ENCODE measurements at places on chromosomes 6 and 20.
A peak's percentile ranks its signal among the peaks of the same experiment; 100 is the strongest.

- no peak for DNase-seq
These were observed at the start of gene ECT2L for GRCh38 chr6:138795809-138796603. TSS of gene ECT2L (plus strand) at chr6:138796087. CDS start at chr6:138813275, 17,188 bp downstream.

GRCh38 chr20:37796121-37796520, 102.3 kb downstream of the CTNNBL1 start:
- DNase-seq = no peak

DNA sequence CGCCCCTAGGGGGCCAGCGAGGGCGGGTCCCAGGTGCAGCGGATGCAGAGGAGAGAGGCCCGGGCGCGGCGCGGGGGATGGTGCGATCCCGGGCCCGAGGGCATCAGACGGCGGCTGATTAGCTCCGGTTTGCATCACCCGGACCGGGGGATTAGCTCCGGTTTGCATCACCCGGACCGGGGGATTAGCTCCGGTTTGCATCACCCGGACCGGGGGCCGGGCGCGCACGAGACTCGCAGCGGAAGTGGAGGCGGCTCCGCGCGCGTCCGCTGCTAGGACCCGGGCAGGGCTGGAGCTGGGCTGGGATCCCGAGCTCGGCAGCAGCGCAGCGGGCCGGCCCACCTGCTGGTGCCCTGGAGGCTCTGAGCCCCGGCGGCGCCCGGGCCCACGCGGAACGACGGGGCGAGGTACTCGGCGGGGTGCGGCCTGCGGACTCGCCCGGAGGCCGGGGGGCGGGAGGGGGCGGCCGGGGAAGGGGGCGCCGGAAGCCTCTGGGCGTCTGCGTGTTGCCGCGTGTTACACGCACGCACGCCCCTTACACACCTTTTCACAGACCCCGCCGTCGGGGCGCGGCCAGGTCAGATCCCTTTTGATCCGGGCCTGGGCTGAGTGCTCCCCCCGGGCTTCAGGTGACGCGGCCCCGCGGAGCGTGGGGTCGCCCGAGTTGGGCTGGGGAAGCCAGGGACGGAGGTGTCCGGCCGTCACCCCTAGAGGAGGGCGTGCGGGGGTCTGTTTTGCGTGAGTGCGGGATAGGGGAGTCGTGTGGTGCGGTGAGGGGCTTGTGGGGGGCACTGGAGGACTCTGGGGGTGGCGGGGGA, 412 bp downstream of the TRIB3 start:
- DNase-seq = peak; percentile 71

- DNase-seq = no peak
These were observed 15.3 kb downstream of the RSPO4 start for GRCh38 chr20:986733-987355.

GRCh38 chr6:141033101-141033500, 1099.6 kb upstream of the GJE1 start:
- DNase-seq = no peak

- no peak for DNase-seq
These were observed 563.5 kb upstream of the AGPAT4 start for GRCh38 chr6:161837449-161837735.

- DNase-seq = no peak
These were observed 70.1 kb upstream of the AFDN start for GRCh38 chr6:167756597-167756996.

DNA sequence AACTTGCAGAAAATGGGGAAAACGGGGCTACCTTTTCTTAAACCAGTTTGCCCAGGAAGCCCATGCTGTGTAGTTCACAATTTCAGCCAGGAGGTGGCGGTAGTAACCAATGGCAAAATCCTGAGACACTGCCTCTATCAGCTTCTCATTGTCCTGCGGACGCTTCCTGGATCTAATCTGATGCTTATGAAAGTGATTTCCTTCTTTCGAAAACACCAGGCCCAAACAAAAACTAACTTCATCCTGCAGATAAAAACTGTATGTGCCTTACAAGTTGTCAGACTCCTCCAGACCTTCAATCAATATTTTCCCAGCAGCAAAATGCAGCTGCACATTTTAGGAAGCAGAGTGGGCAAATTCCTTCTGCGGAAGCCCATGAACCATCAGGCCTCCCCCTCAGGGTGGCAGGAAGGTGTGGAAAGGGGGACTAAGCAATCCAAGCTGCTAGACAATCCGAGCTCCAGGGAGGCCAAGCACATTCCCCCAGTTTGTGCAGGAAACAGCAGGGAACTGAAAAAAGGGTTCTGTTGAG, 88.5 kb downstream of the LY86 start:
- DNase-seq = peak; percentile 47

GRCh38 chr6:97195117-97195516, 87.9 kb downstream of the MMS22L start:
- DNase-seq = no peak

DNA sequence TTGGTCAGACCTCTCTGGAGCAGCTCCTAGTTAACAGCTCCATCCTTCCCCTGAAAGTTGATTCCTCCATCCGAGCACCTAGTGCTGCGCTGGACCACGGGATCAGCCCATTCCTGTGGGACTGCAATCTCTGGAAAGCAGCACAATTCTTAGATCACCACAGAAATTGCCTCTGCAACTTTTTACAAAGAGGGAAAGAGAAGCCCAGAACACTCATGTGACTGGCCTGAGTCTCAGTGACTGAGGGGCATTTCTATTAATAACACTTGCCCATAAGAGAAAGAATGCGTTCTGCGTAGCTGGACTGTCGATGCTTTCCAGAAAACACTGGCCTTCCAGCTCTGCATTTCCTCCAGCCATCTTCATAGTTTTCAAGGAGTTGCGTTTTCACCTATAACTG, 18.3 kb downstream of the MPC1 start:
- DNase-seq = no peak

DNA sequence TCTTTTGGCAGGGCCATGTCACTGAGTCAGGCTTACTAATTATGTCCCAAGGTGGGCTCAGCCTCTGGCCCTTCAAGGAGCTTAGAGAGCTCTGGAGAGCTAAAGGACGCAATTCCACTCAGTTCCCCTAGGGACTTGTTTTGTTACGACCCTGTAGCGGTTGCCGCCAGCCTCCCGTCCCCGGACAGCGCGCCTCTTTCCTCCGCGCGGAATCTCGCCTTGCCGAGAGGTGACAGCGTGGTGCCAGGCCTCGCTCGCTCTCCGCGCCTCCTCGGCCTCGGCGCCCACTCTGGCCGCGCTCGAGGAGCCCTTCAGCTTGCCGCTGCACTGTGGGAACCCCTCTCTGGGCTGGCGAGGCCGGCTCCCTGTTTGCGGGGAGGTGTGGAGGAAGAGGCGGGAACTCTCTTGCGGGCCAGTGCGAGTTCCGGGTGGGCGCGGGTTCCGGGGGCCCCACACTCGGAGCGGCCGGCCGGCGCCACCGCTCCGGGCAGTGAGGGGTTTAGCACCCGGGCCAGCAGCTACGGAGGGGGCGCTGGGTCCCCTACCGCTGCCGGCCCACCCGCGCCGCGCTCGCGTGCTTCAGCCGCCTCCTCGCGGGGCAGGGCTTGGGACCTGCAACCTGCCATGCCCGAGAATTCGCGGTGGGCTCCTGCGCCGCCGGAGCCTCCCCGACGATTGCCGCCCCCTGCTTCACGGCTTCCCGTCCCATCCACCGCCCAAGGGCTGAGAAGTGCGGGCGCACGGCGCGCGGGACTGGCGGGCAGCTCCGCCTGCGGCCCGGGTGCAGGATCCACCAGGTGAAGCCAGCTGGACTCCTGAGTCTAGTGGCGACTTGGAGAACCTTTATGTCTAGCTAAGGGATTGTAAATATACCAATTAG, 9.9 kb upstream of the ZNF311 start:
- DNase-seq = no peak

- no peak for DNase-seq
These were observed 713 bp downstream of the WFDC9 start for GRCh38 chr20:45630371-45630770.

DNA sequence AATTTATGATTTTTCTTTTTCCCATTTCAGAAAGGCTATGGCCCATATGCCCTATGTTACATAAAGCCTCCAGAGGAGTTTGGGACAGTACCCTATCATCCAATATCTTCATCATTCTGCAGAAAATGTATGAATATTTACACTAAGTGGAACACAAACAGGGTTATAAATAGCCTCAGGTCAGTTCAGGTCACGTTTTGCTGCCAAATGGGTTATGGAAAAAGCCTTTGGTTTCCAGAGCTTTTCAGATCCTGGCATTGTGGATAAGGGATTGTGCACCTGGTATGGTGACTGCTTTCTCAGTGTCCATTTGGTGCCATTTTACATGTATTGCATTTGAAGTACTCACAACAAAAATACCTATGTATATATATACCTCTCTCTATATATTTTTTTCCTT, 29.4 kb downstream of the UTRN start:
- no peak for DNase-seq

DNA sequence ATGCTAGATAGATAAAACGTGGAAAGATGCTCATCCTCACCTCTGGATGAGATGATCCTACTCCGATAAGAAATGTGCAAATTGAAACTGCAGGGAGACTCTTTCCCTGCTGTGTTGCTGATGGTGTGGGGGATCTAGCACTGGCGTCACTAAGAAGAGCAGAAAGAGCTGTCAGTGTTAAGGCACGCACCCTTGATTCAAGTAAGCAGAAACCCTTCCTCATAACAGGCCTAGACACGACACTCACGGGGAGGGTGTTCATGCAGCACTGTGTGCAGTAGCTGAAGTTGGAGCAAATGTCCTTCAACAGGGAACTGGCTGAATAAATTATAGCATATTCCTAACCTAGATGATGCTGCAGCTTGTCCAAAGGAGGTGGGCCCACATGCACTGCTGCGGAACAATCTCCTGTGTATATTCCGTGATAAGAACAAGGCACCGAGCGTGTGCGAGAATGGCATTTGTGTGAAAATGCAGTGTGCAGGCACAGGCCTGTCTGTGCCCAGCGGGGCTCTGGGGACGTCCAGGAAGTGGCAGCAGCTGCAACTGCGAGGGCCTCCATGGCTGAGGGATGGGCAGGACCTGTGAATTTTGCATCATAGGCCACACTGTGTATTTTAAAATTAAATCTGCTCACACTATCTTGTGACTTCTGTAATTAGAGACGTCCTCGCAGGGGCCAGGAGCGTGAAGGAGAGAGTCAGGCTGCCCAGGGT, 64.0 kb downstream of the TCP11 start:
- no peak for DNase-seq

DNA sequence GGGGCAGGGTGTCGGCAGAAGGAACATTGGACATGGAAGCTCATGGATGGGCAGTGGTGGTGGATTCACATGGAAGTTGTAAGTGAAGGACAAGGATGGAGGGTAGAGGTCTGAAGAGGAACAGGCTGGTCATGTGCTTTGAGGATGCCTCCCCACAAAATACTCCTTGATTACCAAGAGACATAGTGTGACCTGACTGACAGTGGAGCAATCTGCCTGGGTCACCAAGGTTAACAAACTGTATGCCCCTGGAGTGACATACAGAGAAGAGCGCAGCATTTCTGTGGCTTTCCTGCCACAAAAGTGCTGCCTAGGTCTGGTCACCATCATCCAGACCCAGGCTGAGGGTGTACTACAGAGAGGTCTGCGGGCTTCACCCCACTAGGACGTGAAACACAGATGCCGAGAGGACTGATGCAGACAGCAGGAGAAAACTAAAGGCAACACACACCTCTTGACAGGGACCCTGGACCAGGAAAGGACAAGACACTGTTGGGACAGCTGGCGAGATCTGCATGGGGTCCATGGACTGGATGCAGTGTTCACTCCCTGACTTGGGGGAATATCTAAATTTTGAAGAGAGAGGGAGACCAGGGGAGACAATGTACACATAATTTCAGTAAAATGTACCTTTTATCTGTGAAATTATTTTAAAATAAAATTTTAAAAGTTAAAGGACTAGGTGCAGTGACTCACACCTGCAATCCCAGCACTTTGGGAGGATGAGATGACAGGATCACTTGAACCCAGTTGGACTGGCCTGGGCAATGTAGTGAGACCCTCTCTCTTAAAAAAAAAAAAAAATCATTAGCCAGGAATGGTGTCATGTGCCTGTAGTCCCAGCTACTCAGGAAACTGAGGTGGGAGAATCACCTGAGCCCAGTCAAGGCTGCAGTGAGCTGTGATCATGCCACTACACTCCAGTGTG, 64.9 kb downstream of the CSE1L start:
- no peak for DNase-seq

DNA sequence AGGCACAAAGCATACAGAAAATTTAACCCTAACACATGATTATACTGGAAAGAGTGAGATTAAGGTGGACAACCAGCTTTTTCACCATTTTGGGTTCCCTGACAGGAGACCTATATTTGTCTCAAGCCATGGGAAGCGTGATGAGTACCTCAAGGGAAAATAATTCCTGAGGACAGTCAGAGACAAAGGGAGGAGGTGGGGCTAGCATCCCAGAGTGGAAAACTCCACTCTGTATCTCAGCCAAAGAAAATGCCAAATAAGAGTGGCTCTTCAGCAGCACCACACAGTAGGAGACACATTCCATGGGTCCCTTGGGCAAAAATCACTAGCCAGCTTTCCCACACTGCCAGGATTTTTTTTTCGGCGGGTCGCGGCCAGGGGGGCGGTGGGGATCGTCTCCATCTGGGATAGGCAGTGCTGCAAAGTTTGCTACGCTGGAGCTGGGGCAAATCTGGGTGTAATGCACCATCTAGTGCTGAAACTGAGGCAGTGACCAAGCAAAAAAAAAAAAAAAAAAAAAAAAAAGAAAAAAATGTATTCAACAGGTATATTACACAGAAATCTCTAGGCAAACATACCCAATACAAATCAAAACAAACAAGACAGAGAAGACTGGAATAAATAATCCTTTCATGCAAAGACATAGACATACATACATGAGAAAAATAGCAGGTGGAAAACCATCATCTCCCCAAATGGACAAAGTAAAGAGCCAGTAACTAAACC, 77.3 kb upstream of the SLC35F1 start:
- DNase-seq = no peak
